ENCODE measurements at places on chromosomes 3 and 15. TPM values are rescaled to one million over a fixed set of nuclear protein-coding genes. Genes with fewer than 3 reads are reported as not detected.
A peak's percentile ranks its signal among the peaks of the same experiment; 100 is the strongest.

DNA sequence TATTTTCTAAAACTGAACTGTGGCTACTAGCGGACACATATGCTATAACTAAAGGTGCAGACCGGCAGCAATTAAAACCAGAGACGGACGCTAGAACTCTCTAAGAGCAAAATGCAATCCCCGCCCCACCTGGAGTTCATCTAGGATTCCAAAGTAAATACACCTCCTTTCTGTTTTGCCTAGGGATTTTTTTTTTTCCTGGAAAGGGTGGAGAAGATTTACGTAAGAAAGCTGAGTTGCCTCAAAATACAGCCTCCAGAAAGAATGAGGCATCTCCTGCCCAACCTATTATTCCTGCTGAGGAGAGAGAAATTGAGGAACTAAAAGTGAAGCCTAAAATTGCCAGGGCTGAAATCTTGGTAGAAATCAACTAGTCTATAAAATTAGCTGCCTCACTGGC, 150.2 kb downstream of the TP63 start:
- no peak for DNase-seq

GRCh38 chr15:39501366-39502081, 79.4 kb upstream of the THBS1 start:
- no peak for DNase-seq

DNA sequence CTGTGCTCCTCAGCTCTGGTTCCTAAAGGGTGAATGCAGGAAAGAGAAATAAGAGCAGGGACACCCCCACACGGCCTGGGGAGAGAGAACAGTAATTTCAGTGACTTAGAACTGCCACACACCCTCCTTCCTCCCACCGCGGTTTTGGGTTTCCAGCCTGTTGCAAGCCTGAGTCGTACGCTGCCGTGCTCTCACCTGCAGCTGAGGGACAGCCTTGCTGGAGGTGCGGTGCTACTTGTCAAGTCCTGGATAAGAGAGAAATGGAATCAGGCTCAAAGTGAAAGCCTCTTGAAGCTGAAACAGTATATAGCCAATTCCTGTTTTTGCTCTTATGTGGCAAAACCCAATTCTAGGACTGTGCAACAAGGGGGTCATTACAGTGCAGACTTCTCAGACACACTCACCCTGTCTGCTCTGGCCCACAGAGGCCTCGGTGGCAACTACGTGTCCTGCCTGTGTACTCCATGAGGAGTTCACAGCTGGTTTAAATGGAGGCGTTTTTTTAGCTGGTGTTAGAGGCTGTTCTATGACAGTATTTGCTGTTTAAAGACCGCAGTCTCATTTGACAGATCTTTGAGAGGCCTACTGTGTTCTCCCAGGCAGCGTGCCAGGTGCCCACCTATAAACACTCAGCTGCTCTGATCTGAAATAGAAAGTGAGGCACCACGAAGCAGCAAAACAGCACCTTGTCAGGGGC, 42.9 kb downstream of the TBC1D2B start:
- peak; percentile 67 for DNase-seq

Gene C3orf18
- 75.0 TPM for total RNA-seq
